Stimulated activated CD4-positive, alpha-beta T cell treated with anti-CD3 and anti-CD28 coated beads, Interleukin-1b, Interleukin-23, amount 100 ng/mL, for 24 hours (primary cell): ENCODE measurements at places on chromosomes 3 and 15.

- DNase-seq: no peak
Measured at GRCh38 chr15:88649753-88650551, 11.1 kb downstream of the ISG20 start.

DNA sequence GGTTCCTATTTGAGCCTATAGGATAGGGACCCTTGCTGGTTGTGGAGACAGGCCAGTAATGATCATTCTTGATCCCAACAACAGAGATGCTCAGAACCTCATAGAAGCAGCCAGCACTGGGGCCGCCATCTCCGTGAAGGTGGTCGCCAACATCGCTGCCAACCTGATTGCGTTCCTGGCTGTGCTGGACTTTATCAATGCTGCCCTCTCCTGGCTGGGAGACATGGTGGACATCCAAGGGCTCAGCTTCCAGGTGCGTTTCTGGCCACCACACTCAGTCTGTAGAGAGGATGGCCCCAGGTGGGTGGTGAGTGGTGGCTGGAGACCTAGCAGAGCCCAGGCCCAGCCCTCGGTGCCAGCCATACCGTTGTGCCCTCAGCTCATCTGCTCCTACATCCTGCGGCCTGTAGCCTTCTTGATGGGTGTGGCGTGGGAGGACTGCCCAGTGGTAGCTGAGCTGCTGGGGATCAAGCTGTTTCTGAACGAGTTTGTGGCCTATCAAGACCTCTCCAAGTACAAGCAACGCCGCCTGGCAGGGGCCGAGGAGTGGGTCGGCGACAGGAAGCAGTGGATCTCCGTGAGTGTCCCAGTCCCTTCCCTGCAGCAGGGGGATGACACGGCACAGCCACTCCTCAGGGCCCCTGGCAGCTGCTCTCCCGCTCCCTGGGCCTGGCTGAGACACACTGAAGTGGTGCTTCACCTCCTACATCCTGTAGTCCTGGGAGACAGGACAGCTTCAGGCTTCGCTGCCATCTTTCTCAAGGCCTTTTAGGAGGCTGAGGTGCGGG lies 46.5 kb upstream of the PDE8A start:
- no peak for DNase-seq

DNA sequence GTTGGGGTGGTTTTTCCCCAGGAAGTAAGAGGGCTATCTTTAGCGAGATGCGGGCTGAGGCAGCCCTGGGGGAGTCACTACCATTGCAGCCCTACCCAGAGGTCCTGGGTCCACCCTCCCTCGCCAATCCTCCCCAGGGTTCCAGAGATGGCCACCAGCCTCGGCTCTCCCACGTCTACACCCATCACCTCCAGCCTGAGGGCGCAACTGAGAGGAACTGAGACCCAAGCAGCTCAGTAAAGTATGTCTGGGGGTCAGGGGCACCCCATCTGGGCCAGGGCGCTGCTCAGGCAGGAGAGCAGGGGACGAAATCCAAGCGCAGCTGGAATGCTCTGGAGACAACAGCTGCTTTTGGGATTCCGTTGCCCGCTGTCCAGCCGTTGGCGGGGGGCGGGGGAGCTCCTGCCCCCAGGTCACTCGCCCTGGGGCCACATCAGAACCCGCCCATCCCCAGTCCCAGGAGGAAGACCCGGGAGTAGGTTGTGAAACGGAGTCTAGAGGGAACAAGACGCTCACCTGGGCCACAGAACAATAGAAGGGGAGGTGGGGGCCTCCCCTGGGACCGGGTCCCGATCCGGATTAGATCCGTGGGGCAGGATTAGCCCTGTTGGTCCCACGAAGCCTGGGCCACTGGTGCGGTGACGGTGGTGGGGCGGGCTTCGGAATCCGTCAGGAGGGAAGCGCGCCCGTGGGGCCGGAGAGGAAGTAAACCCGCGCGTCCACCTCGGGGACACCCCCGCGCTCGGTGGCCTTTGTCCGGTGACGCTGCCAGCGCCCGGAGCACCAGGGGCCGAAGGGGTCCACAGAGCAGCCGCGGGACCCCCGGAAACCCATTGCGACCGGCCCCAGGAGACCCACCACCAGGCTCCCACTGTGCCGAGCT lies 1.4 kb upstream of the NDUFAF3 start:
- DNase-seq: no peak

DNA sequence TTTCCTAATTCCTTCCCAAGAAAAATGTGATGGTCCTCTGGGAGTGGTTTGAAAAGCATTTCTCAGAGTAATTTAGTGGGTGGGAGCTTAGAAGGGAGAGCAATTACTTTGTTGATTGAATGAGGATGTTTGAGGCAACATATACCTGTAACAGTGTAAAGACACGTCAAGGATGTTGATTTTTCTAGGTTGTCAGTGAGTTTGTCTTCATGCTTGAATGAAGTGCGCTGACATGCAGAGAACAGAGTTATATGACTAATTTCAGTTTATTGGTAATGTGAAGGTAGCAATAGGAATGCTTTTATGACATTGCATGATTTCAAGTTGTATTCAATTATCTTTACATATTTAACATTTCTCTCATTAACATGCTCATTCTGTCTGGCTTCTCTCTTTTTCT lies 286.9 kb downstream of the NFKBIZ start:
- no peak for DNase-seq

GRCh38 chr3:105676621-105677300 lies 192.1 kb downstream of the CBLB start:
- peak; percentile 41 for DNase-seq

DNA sequence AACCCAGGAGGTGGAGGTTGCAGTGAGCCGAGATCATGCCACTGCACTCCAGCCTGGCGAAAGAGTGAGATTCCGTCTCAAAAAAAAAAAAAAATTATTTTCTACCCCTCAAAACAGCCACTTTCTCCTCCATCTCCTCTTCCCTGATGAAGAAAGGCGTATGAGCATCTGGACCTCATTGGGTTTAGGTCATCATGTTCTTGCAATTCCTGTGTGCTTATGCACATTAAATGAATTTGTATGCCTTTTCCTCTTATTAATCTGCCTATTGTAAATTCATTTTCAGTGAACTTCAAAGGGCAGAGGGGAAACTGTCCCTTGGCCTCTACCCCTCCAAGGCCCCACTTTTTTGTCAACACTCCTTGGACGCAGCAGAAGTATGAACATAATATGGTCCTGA lies 117.8 kb downstream of the RPLP1 start:
- no peak for DNase-seq

- DNase-seq: no peak
Measured at GRCh38 chr3:170487031-170487430, 68.4 kb downstream of the CLDN11 start.

- no peak for DNase-seq
Measured at GRCh38 chr3:141642215-141642614, 95.9 kb upstream of the RNF7 start.
